ENCODE measurements at places on chromosomes 2 and 18.

DNA sequence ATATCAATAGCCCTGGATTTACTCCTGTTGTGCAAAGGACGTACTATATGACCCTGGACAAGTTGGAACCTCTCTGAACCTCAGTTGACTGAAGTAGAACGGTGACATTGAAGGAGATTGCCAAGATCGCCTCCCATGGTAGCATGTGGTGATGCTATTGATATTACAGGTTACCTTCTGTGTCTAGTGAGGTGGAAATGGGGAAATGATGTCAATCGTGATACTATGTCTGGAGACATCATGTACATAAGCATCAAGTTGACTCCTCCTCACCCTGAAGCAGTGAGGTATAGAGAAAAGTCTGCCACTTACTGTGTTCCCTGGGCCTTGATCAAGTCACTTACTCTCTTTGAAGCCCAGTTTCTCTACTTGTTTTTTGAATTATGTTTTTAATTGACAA, 93.9 kb downstream of the KLF7 start:
- peak; percentile 81 for DNase-seq

DNA sequence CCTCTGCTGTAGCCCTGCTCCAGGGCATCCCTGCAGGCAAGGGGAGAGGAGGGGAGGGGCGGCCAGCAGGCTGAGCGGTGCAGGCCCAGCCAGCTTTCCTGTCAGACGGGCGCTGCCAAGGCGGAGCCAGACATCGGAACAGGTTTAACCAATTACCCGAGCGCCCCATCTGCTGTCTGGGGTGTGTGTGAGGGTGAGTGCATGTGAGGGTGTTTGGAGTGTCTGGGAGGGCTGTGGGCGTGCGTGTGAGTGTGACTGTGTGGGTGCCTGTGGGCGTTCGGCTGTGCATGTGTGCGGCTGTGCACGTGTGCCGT, 20.0 kb downstream of the EMX1 start:
- DNase-seq, result no peak

- no peak for DNase-seq
Measured at GRCh38 chr2:45220227-45220626, 211.0 kb upstream of the SIX2 start.

GRCh38 chr2:229059331-229060033, 211.6 kb downstream of the PID1 start:
- DNase-seq, result no peak

DNA sequence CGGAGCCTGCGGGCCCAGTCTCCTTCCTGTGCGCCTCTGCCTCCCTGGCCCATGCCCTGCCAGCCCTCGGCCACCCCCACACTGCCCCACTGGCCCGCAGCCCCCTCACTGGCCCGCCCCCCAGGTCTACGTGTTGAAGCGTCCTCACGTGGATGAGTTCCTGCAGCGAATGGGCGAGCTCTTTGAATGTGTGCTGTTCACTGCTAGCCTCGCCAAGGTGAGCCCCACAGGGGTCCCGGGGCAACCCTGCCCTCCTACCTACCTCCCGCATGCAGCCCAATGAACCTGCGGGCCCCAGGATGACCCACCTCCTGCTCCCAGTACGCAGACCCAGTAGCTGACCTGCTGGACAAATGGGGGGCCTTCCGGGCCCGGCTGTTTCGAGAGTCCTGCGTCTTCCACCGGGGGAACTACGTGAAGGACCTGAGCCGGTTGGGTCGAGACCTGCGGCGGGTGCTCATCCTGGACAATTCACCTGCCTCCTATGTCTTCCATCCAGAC, 3.3 kb downstream of the CTDSP1 start:
- DNase-seq, result no peak

DNA sequence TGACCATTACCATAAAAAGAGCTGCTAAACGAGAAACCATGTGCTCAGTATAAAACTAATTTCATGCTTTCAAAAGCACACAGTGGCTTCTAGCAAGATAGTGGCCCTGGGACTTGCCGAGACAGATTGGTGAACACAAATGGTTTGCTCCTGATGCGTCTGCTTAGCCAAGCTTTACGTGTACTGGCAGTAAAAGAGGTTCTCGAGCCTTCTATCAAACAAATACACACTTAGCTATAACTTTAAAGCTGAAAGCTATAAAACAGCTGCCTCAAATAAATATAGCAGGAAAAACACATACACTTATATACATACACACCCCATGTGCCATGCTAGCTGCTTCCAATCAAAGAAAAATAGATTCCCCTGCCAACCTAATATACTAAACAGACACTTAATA, 117.0 kb downstream of the ZNF385B start:
- DNase-seq, result no peak

- no peak for DNase-seq
Measured at GRCh38 chr18:75246721-75247610, 36.4 kb downstream of the TSHZ1 start.

DNA sequence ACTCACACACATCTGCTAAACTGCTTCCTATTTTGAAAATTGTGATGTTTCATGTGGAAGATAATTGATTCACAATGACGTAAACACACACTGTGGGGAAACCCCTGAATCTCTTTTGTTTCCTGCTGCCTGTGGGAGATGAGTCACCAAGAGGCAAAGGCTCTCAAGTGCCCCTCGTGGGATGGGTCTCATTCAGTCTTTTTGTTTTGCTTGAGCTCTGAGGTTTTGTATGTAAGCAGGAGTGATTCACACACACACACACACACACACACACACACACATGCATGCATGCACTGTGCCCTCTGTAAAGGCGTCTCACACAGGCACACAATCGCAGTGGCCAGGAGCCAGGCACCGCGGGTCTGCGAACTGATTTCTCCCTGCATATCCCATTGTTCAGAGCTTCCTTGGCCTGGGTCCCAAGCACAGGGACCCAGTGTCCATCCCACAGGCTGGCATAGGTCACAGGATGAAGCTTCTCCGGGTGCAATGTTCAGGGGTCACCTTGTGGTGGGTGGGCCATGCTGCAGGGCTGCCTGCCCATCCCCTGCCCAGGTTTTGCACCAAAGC, 12.1 kb upstream of the ARHGEF4 start:
- DNase-seq, result no peak

DNA sequence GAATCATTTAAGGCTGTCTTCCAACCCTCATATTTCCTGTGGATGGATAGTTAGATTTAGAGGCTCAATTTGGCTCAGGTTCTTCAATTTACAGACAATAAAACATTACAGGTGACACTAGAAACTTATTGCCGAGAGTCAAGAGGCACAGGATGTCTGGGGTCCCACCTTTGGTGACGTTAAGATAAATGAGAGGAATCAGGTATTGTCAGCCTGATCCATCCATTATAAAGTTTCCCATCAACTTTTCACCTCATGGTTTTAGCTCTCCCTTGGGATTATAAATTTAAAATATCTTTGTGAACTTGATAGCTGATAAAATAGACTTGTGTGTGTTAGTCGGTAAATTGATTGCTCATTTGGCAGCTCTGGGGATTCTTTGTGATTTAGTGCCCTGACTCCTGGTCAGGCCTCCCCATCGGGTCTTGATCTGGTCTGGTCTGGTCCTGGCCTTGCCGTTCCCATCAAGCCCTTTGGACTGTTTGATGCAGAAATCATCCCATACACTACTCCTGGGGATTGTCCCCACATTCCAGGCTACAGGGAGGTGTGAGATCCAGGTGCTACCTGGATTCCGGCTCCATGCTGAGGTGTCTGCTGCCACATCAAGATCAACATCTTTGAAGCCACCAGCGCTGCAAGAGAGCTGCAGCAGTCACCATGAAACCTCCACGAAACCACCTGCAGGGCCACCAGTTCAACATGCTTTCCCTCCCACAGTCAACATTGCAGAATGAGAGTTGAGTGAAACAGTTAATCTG, 130.9 kb downstream of the SH3BP4 start:
- DNase-seq, result no peak

DNA sequence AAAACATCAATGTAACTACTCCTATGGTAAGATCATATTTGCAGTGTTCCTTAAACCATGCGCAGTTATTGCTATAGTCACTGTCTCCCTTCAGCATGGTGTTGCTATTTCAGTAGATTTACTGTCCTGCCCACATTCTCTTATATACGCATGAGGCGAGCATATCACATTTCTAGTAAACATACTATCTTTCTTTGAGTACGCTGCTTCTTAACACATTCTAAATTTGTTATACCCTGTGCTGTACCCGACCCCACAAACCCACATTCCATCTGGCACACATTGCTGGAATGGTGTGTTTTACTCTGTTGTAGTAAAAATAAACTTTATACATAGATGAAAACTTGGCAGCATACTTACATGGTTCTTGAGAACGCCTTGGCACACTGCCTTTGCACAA, 163.3 kb downstream of the QPCT start:
- no peak for DNase-seq

GRCh38 chr2:176851889-176852483, 360.6 kb upstream of the HNRNPA3 start:
- DNase-seq, result no peak

GRCh38 chr2:137964066-137964858, at the start of gene HNMT:
HNMT (plus strand) TSS chr2:137964473; CDS start chr2:137964492, 19 bp downstream.
- no peak for DNase-seq

GRCh38 chr2:100119235-100119634, 23.2 kb downstream of the AFF3 start:
- no peak for DNase-seq

GRCh38 chr18:50011813-50012435, 183.0 kb downstream of the MYO5B start:
- DNase-seq, result no peak

GRCh38 chr2:219538504-219538951, 5.1 kb downstream of the CHPF start:
- DNase-seq, result no peak

DNA sequence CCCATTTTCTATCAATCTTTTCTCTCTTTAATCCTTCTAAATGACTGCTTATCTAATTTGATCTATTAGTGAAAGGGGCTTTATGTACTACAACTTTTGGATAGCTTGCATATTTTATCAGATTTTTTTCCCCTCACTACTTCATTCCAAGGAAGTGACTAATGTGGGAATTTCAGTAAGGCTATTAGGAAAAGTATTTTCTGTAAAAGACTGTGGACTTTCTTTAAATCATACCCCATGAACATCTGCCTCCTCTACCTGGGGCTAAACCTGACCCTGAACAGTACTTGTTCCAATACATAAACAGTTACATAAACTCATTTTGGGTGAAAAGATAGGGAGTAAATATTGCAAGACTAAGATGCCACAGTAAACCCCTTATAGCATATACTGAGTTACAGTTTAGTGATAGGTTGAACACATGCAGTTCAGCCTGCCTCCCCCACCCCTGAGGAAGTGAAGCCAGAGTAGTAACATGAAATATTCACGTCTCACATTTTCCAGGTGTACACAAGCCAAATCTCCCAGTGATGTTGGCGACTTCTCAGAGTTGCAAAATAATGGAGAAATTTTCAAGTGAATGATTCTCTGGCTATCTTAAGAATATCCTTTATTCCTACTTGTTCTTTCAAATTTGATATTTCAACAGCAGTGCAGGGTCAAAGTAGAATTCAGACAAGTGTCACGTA, 590.9 kb upstream of the ZEB2 start:
- DNase-seq, result no peak

- no peak for DNase-seq
Measured at GRCh38 chr2:97988722-97989121, 7.0 kb downstream of the TMEM131 start.

DNA sequence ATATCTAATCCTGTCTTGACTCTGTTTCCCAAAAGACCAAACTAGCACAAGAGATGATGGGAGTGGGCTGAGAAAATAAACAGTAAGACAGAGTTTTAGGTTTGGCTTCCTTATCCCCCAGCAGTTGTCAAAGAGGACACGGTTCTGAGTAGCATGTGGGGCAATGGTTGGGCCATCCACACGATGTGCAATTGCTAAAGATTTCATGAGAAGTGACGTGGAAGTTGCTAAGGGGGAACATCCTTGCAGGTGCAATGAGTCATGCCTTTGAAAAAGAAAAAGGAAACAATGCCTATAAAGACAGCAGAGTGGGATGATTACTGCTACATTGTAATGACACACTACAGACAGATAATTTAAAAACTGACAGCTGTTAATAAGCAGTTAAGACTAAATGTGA, 1395.8 kb downstream of the LRP1B start:
- DNase-seq, result no peak

DNA sequence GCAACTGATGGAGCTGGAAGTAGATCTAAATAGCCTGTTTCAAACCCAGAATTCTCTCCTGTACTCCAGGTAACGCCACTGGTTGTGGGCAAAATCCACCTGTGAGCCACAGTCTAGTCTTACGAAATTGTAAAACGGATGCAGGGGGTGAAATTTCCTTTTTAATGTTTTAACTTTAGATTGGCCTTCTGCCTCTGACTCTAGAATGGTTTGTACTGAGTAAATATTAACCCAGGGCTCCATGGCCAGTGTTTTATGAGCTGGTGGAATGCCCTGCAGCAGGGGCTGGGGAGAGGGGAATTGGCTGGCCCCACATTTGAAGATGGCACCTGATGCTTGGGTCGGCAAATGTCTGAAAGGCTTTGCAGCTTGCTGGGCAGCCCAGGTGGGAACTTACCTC, 156.6 kb downstream of the MYCN start:
- DNase-seq, result no peak

GRCh38 chr2:54638774-54639187, 84.7 kb upstream of the EML6 start:
- no peak for DNase-seq

- no peak for DNase-seq
Measured at GRCh38 chr2:233627331-233628025, 8.8 kb upstream of the UGT1A10 start.

GRCh38 chr18:10376731-10377130, 77.7 kb upstream of the APCDD1 start:
- no peak for DNase-seq

GRCh38 chr2:102421890-102422759, 835 bp upstream of the IL18RAP start:
- no peak for DNase-seq

- DNase-seq, result peak; percentile 9
Measured at GRCh38 chr2:197560146-197560665, 44.3 kb downstream of the MOB4 start.

- DNase-seq, result no peak
Measured at GRCh38 chr2:216425008-216425787, 12.9 kb downstream of the SMARCAL1 start.

- peak; percentile 83 for DNase-seq
Measured at GRCh38 chr2:174634130-174635014, 36.8 kb upstream of the WIPF1 start.

GRCh38 chr18:49866680-49867079, 53.3 kb upstream of the ACAA2 start:
- DNase-seq, result no peak

GRCh38 chr2:133675-134593, 87.6 kb upstream of the FAM110C start:
- DNase-seq, result no peak

Measured in Karpas-422 (cell line).